Gastrocnemius medialis (tissue), 4 donors: ENCODE measurements at places on chromosomes 1 and 21. TPM values are rescaled to one million over a fixed set of nuclear protein-coding genes. Genes with fewer than 3 reads are reported as not detected.
A peak's percentile ranks its signal among the peaks of the same experiment; 100 is the strongest.

DNA sequence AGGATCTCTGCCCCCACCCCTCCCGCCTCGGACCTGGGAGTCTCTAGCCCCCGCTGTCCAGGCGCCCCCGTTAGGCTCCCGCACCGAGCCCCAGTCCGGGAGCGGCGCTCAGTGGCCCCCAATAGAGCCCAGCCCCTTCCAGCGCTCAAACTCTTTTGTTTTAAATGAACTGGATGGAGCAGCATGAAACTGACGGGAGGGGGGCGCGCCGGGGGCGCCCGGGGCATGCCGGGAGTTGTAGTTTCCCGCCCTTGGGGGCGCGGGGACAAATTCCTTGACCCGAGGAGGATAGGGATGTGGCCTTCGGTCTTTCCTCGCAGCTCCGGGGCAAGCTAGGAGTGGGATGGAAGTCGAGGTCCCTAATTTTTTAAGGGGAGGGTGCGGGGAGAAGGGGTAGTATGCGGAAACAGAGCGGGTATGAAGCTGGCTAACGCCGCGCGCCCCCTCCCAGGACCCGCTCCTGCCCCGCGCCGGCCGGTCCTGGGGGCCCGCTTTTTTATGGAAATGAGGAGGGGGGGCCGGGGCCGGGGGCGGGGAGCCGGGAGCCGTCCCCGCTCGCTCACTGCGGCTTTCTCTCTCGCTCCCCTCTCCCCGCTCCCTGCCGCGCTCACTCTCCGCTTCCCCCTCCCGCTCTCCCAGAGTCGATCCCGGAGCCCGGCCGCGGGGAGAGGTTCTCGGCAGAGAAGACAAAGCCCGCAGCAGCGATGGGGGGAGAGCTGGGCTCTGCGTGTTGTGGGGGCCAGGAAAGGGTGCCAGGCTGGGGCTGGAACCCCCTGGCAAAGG, at the start of gene MEX3A:
Gene MEX3A, minus strand, starts transcription at position 157 of the 783 bp plus-strand sequence. CDS start 467 bp downstream, outside the sequence.
- H3K4me3 ChIP-seq: peak within 1 kb of the TSS; percentile 95
- peaks cover 5% of the 10 kb centered on the region for H3K27me3 ChIP-seq
- DNase-seq: peak; percentile 50
- H3K27ac ChIP-seq: peak within 1 kb of the TSS; percentile 65
- H3K36me3 ChIP-seq: no peaks in the 10 kb centered on the region
- peaks cover 3% of the 10 kb centered on the region for H3K4me1 ChIP-seq

- peak overlapping the region; percentile 75 for H3K27ac ChIP-seq
- no peaks in the 10 kb centered on the region for H3K36me3 ChIP-seq
- H3K4me3 ChIP-seq: no peak overlapping the region
- peaks cover 78% of the 10 kb centered on the region for H3K4me1 ChIP-seq
- peak; percentile 50 for DNase-seq
Measured at GRCh38 chr1:19445417-19446342, 39.7 kb downstream of the CAPZB start.

DNA sequence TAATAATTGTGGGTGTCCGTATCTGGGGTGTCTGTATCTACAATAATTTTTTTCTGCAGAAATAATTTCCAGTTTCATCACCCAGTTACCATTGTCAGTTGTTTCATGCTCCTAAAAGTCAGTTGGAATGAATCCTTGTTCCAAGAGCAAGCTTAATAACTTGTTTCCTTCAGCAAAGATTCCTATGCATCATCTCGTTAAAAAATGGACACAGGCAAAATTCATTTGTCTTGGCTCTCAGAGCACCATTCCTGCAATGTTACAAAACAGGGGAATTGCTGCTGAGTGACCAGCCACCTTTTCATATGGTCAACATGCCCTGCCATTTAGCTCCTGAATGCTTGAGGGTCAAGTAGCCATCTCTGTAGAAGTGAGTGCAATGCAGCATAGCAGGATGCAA, 393.4 kb downstream of the KCNT2 start:
- H3K4me1 ChIP-seq: no peaks in the 10 kb centered on the region
- no peaks in the 10 kb centered on the region for H3K36me3 ChIP-seq
- H3K27ac ChIP-seq: no peak overlapping the region
- no peaks in the 10 kb centered on the region for H3K27me3 ChIP-seq
- no peak overlapping the region for H3K4me3 ChIP-seq

OVAAL gene
- not detected for total RNA-seq

DNA sequence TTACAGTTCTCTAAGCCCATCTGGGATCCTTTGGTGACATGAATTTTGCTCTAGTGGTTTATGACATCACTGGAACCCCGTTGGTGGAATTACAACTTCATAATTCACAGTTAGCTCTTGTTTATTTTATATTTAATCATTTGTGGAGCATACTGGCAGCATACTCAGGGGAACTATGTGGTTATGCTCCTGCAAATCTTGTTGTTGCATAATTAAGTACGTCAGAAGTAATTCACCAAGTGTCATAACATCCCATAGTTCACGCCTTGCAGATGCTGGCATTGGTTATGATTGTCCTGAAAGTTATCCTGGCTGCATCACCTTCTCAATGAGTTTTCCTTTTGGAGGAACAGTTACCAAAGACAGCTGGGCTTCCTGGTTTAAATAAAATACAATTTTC, 16.5 kb downstream of the PRRX1 start:
- peak overlapping the region; percentile 95 for H3K27ac ChIP-seq
- no peak for DNase-seq
- peaks cover 80% of the 10 kb centered on the region for H3K4me1 ChIP-seq

TFAP2E gene
- total RNA-seq: not detected

DNA sequence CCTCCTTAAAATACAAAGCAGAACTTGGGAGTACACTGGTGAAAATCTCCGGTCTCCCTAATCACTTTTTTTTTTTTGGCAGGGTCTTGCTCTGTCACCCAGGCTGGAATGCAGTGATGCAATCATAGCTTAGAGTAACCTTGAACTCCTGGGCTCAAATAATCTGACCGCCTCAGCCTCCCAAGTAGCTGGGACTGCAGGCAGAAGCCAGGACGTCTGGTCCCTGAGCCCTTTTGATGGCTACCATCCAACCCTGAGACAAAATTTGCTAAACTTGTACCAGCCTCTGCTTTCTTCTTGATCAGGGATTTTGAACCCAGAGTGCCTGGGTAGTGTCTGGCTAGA, 4.1 kb downstream of the L1TD1 start:
- H3K4me1 ChIP-seq: no peaks in the 10 kb centered on the region
- peaks cover 27% of the 10 kb centered on the region for H3K27me3 ChIP-seq
- H3K4me3 ChIP-seq: no peak overlapping the region
- H3K27ac ChIP-seq: no peak overlapping the region

GRCh38 chr1:31891280-31891679, 46.9 kb downstream of the PTP4A2 start:
- no peak for DNase-seq
- no peak overlapping the region for H3K27ac ChIP-seq
- H3K4me3 ChIP-seq: no peak overlapping the region
- H3K4me1 ChIP-seq: no peaks in the 10 kb centered on the region
- no peaks in the 10 kb centered on the region for H3K27me3 ChIP-seq

DNA sequence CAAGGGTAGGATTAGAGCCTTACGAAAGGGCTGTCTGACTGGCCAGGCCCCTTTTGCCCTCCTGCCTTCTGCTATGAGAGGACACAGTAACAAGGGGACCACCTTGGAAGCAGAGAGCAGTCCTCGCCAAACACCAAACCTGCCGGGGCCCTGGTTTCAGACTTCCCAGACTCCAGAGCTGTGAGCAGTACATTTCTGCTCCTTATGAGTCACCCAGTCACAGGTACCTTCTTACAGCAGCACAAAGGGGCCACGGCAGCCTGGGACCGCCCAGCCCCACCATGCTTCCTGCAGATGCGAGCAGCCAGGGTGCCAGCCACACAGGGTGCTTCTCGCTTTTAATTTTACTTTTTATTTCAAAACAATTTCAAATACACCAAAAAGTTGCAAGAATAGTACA, 17.2 kb upstream of the POFUT2 start:
- peaks cover 32% of the 10 kb centered on the region for H3K27me3 ChIP-seq
- H3K27ac ChIP-seq: no peak overlapping the region
- no peak for DNase-seq
- H3K4me1 ChIP-seq: peaks cover 25% of the 10 kb centered on the region

LCE1C gene
- total RNA-seq: not detected

DNA sequence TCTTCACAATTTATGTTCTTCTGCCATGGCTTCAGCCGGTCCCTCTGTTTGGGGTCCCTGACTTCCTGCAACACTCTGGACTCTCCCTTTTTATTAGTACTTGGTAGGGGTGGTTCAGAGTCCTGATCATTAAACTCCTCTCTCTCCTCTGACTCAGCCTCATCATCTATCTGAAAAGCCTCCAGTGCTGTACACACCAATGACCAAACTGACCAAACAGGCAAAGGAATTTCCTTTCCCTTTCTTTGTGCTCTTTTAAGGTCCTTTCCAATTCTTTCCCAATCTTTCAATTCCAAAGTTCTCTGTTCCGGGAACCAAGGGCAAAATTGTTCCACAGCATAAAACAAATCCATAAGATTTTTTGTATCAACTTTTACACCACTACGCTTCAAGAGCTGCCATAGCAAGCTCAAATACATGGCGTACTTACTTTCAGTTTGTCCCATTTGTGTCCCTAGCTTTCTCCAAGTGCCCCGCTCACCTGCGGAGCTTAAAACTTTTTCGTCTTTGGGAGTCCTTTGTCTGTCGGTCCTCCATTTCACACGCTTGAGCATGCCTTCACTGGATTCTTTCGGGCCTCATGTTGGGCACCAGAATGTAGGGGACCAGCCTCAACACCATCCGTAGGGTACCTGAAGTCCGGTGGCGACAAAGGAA, 9.6 kb downstream of the DAP3 start:
- H3K27ac ChIP-seq: no peak overlapping the region
- H3K36me3 ChIP-seq: no peaks in the 10 kb centered on the region
- DNase-seq: no peak
- no peak overlapping the region for H3K4me3 ChIP-seq

OTUD7B gene
- 48.3 TPM for total RNA-seq

DNA sequence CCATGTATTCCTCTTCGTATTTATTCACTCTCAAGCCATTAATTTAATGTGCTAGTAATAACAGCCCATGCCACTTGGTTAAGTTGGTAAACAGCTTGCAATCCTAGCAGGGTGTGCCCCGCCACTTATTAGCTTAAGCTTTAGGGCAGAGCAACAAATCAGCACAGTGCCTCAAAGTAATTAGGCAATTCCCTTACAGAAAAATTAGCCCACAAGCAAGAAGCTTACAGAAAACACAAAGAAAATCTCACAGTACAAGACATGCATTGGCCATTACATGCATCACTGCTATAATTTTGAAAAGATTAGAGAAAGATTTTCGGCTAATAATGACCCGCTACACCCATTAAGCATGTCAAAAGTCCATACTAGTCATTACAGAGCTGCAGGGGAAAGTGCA, 47.6 kb downstream of the TGFB2 start:
- H3K27ac ChIP-seq: no peak overlapping the region
- H3K4me3 ChIP-seq: no peak overlapping the region
- no peak for DNase-seq
- H3K36me3 ChIP-seq: no peaks in the 10 kb centered on the region

- no peaks in the 10 kb centered on the region for H3K36me3 ChIP-seq
- H3K27ac ChIP-seq: no peak overlapping the region
- no peak for DNase-seq
- no peaks in the 10 kb centered on the region for H3K27me3 ChIP-seq
Measured at GRCh38 chr1:233094691-233095090, 144.3 kb downstream of the NTPCR start.

GFI1 gene
- total RNA-seq: not detected

ACTN2 gene
- total RNA-seq: 503 TPM

GRCh38 chr1:74690364-74690696, 16.7 kb upstream of the ERICH3 start:
- H3K27me3 ChIP-seq: no peaks in the 10 kb centered on the region
- no peak overlapping the region for H3K27ac ChIP-seq
- DNase-seq: no peak
- H3K36me3 ChIP-seq: no peaks in the 10 kb centered on the region

- no peak overlapping the region for H3K4me3 ChIP-seq
- no peaks in the 10 kb centered on the region for H3K4me1 ChIP-seq
- no peak for DNase-seq
- no peak overlapping the region for H3K27ac ChIP-seq
- H3K36me3 ChIP-seq: no peaks in the 10 kb centered on the region
Measured at GRCh38 chr1:6300342-6301048, 39.6 kb upstream of the GPR153 start.

DNA sequence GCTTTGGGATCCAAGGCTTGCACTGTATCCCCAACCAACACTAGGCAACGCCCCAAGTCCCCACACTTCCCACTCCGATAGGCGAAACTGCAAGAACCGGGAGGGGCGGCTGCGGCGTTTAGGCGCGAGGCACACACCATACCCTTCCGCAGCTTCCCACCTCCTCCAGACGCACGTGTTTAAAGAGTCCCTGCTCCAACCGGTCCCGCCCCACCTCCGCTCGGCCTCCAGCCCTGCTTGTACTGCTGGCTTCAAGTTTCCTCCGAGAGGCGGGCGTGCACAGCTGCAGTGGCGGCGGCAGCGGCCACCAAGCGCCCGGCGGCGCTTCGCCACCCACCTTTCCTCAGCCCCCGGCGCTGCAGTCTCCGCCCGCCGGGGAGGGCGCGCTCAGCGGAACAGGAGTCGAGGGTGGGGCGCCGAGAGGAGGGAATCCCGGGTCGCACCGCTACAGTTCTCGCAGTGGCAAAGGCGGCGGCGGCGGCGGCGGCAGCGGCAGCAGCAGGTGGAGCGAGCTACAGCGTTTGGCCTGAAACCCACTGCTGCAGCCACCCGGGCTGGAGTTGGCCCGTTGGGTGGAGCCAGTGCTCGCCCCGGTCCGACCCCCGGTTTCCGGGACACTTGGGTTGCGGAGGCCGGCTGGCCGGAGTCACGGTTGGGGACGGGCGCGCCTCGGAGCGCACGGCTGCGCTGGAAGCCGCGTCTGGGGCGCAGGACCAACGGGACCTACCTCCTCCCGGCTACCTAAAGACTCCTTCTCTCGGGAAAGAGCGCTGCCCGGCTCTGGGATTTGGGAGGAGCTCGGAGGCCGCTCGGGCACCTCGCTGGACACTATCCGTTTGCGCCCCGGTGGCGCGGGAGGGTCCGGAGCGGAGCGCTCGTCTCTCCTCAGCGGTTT, at the start of gene CNIH3:
Gene CNIH3, plus strand, starts transcription at position 457 of the 895 bp plus-strand sequence. CDS start 858 bp downstream, outside the sequence.
- H3K4me3 ChIP-seq: peak within 1 kb of the TSS; percentile 64
- no peaks in the 10 kb centered on the region for H3K36me3 ChIP-seq

GRCh38 chr1:10782491-10783244, 13.8 kb downstream of the CASZ1 start:
- H3K36me3 ChIP-seq: no peaks in the 10 kb centered on the region
- H3K27me3 ChIP-seq: no peaks in the 10 kb centered on the region

MCOLN3 gene
- total RNA-seq: 0.27 TPM

HENMT1 gene
- 0.51 TPM for total RNA-seq
